ENCODE measurements at places on chromosomes 16 and 17.
A peak's percentile ranks its signal among the peaks of the same experiment; 100 is the strongest.

DNA sequence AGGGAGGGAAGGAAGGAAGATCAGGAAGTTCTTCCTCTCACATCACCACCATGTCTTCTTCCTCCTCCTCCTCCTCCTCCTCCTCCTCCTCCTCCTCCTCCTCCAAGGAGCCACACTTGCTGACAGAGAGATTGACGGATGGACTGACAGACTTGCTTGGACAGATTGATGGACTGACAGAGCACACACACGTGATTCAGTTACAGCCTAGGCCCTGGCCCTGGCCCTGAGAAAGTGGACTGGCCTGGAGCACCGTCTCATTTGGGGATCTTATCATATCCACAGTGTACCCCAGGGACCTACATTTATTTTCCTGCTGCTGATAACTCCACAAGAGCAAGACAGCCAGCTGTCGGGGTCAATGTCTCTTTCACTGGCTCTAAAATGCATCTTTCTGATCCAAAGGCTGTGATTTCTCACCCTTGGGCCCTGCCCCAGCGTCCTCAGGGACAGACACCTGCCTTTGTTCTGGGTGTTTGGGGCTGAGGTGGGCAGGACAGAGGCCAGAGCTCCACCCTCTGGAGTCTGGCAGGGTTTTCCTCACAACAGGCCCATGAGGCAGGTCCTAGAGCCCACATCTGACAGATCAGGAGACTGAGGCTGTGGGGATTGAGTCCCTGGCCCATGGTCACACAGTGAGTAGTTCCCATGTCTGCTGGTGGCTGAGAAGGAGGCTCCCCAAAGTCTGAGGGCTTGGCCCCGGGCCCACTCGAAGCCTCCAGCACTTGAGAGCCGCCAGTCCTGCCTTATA lies 2.3 kb upstream of the P2RX1 start:
- DNase-seq: no peak

- no peak for DNase-seq
These were observed 70.5 kb downstream of the SOX9 start for GRCh38 chr17:72191356-72191755.

DNA sequence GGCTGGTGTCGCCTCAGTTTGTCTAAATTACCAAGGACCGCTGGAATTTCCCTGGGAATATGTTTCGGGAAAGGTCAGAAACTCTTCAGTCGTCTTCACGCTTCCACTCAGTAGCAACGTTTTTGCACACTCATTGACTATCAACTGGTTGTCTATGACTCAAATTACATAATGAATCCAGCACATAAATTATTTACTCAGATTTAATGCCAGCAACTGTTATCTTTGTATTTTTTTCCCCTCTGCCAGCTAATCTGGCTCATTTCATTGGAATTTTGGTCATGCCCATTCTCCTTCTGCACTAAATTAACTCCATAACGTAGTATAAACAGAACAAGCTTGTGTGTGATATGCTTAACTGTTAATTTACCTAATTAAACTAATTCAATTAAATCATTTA lies 372.7 kb upstream of the ZFHX3 start:
- no peak for DNase-seq

GRCh38 chr17:63649813-63650212 lies 27.6 kb downstream of the MAP3K3 start:
- DNase-seq: no peak

- no peak for DNase-seq
These were observed 18.2 kb downstream of the LASP1NB start for GRCh38 chr17:38943607-38944006.

DNA sequence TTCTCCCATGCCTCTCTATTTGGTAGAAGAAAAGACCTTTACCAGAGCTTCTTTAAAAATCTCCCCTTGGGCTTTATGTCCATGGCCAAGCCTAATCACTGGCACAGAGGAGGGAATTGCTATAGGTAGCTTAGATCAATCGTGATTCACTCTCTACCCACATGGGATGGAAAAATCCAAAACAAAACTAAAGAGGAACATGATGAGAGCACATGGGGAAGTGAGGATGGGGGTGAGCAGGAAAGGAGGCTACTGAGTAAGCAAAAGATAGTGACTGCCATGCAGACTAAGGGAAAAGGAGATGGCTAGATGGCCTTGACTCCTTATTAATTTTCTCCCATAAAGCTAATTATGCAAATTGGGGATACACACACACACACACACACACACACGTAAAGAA lies 201.2 kb downstream of the HS3ST3A1 start:
- DNase-seq: no peak

- no peak for DNase-seq
These were observed 10.9 kb downstream of the DNAAF8 start for GRCh38 chr16:4745274-4745569.

- no peak for DNase-seq
These were observed 2.7 kb downstream of the PRSS53 start for GRCh38 chr16:31085873-31086628.

- DNase-seq: no peak
These were observed 944.5 kb upstream of the SOX9 start for GRCh38 chr17:71176331-71176730.

GRCh38 chr17:10428781-10429180 lies 7.0 kb upstream of the MYH8 start:
- DNase-seq: no peak

DNA sequence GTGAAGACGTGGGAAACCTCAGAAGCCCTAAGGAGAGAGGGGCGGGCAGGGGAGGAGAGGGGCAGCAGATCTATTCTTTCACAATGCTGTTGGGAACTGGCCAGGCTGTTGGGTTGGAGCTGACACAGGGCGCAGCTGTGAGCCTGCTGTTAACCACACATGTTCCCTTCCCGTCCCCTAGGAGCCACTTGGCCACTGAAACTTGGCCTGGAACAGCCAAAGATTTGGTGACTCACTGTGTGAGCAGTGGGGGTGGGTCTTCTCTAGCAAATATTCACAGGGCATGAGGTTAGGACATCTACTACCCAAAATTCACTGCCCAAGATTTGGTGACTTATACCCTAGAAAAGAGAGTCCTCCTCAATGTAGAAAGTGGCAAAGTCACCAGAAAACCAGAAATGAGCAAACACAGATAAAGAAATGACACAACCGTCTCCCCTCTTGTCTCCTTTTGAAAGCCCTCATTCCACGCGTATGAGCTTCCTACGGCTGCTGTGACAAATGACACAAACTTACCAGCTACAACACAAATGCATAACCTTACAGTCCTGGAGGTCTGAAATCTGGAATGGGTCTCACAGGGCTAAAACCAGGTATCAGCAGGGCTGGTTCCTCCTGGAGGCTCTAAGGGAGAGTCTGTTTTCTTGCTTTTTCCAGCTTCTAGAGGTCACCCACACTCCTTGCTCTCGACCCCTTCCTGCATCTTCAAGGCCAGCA lies 6.3 kb downstream of the TBC1D16 start:
- DNase-seq: peak; percentile 77

All from breast epithelium (tissue), 4 donors.